NB4 (cell line): ENCODE measurements at places on chromosomes 1 and 21.

DNA sequence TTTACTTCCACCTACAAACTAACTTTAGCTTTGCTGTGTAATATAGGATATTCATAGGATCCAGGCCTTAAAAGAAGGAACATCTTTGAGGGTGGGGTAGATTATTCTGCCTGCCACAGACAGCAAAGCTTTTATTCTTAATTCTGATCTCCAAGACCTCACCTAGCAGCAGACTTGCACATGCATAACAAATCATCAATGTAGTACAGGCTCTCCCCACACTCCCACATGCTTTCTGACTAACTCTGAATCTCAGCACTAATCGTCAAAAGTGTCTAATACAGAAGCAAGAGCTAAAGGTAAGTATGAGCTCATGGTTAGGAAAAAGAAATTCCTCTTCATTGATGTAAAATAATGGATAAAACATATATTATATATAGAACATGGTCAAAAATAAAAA is 1468.5 kb upstream of the B3GALT2 start:
- no peak for DNase-seq

DNA sequence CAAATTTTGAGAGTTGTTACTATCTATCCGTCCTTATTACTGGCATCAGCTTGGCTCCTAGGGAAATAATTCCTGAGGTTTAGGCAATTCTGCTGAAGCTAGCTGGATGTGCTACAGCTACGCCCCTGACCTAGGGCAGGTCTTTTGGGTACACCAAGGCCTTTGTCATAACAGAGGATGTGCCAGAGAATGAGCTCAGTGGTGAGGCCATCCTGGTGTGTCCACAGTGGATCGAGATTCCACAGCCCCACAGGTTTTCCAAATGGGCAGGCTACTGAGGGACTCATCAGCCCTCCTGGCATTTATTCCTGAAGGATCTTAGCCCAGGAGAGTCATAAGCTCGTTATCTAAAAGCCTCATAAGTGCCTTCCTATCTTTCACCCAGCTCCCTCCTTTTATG is 475.2 kb upstream of the USP24 start:
- DNase-seq = no peak

DNA sequence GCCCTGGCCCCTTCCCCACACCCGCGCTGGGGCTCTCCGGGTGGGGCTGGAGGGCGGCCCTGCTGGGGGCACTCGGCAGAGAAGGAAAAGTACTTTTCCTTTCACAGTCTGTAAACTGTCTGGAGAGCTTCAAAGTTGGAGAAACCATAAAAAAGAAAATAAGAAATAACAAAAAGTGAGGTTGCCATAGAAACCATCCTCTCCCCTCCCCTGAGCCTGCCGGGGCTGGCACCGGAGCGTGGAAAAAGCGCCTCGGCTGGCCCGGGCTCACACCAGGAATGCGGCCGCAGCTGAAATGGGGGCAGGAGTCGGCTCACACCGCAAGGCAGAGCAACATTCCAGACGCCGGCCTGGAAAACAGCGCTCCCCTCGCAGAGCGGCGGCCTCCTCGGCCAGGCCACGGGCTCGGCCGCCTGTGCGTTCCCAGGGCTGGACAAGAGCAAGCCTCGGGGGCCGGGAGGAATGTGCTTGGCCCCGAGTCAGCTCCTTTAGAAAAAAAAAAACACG is 69.2 kb downstream of the MORN1 start:
- DNase-seq = no peak

- DNase-seq = no peak
Measured at GRCh38 chr21:16085421-16085820, 355.6 kb downstream of the USP25 start.

DNA sequence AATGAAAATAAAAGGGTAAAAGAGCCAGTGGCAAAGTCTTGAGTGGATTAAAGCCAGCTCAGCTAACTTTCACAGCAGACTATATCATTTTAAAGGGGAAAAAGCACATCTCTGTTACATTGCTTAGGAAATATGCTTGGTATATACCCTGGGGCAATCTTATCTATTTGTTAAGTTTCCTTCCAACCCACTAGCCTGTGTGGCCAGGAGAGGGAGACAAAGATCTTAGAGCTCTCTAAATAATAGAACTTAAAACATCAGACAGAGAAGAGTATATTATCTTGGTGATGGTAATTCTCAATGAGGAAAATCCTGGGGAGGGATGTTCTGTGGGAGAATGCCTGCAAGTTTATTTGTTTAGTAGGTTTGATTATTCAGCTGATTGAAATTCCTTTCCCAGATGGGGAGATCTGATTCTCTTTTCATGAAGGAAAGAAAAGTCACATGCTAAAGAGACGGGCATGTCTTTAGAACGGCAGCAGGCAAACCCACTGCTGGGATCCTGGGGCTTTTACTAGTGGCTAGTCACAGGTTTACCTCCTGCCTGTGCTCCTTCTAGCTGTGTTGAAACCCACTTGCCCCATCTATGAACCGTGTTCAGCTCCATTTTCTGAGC is 3.6 kb downstream of the KCNE2 start:
- peak; percentile 69 for DNase-seq

- peak; percentile 10 for DNase-seq
Measured at GRCh38 chr1:50378770-50379169, 44.5 kb downstream of the DMRTA2 start.

DNA sequence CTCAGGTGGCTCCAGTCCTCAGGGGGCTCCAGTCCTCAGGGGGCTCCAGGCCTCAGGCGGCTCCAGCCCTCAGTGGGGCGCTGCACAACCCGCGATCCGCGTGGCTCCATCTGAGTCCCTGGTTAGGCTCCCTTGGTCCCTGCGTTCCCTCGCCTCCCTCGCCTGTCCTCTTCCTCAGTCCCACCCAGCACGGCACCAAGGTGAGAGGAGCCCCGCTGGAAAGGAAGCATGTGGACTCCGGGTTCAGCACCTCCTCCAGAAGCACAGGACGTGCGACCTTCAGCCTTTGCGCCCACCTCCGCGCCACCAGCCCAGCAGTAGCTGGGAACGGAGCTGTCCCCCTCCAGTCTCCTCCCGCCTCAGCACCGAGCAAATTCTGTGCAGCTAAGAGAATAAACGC is 8.1 kb upstream of the OR2M5 start:
- no peak for DNase-seq

DNA sequence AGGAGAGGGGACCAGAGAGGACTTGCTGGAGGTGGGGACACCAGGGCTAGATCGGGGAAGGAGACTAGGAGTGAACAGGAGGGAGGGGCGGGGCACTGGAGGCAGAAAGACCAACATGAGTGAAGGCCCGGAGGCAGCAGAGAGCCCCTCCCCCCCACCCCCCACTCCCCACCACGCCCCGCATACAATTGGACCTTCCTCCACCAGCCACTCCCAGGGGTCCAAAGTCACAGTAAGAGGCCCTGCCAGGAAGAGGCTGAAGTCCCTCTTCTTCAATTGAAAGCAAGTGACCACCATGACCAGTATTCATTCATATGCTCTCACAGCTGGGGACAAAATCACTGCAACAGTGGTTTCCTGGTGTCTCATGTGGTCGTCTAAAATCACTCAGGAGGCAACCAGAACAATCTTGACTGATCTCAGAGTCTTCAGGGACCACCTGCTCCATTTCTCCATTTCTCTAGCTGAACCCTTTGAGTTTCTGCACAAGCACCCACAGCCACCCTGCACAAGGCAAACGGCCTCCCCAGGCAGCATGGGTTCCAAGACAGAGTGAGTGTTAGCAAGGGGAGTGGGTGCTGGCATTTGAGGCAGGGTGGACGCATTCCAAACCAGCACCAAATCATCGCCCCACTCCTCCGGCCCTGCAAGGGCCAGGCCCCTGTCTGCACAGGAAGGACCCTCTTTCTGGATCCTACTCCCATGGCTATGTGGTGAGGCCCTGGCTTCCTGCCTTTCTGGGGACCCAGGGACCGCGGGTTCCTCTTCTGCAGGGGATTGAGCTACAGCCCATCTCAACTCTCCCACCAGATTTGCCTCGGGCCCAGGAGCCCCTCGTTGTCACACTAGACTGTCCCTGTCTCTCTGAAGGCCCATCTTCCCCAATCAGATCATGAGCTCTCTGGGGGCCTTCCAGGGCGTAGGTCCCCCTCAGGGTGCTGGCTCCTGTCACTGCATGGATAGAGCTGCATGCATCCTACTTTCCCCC is 17.0 kb downstream of the LAPTM5 start:
- DNase-seq = peak; percentile 58
